H9 (cell line): ENCODE measurements at places on chromosomes 6 and 20. TPM values are rescaled to one million over a fixed set of nuclear protein-coding genes. Genes with fewer than 3 reads are reported as not detected.

GRCh38 chr6:158161566-158162254, 6.4 kb downstream of the SERAC1 start:
- 0 out of 2 replicates have a peak, but pooled peaks cover 2% of the 10 kb centered on the region for H3K4me1 ChIP-seq
- H3K4me3 ChIP-seq = peak overlapping the region; percentile 28
- H3K27ac ChIP-seq = no peak overlapping the region
- peak; percentile 71 for DNase-seq

DNA sequence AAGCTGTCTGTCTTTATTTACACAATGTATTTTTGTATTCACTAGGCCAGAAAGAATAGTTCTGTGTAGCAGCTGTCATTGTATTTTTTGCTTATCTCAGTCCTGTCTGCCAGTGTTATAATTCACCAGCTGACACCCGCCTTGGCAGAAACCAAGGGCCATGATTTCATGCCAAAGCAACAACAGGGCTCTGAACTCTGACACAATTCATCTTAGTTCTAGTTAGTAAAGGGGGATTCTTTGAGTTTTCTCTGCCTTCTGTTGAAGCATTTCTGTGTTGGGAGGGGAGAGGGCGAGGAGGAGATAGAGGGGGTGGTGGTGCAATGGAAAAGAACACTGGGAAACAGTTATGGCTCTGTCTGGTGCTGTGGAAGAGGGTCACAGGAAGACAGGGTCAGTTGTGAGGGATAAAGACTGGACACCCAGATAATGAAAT, 684.6 kb upstream of the MARCKS start:
- no peaks in the 10 kb centered on the region for H3K27me3 ChIP-seq
- H3K36me3 ChIP-seq = 0 out of 2 replicates have a peak, but pooled peaks cover 6% of the 10 kb centered on the region
- H3K27ac ChIP-seq = no peak overlapping the region
- H3K4me3 ChIP-seq = no peak overlapping the region; the same call in 2 of the 3 replicates
- DNase-seq = no peak

DNA sequence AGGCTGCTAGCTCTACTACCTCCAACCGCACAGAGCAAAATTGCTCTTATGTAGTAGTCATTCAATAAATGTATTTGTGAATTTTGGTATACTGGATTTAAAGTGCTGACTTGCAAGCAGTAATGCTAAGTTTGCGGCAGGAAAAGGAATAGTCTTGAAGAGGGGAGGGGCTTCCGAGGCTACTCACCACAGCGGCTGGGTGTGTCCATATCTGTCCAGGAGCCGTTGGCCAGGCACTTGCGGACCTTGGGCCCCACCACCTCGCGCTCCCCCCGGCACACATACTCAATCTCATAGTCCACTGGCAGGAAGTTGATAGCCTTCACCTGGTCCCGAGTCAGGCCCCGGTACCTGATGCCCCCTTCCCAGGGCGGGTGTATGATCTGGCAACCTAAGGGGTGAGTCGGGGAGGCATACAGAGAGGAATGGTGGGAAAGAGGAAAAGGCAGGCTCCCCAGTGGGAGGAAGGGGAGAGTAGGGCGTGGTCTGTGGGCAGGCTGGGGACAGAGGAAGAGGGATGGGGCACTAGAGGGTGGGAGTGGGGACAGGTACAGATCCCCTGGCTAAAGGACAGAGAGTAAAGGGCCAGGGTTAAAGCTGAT, 1.7 kb downstream of the GABBR1 start:
- peaks cover 25% of the 10 kb centered on the region for H3K36me3 ChIP-seq
- peaks cover 4% of the 10 kb centered on the region; the same call in 1 of the 2 replicates for H3K4me1 ChIP-seq
- DNase-seq = peak; percentile 57
- H3K4me3 ChIP-seq = peak overlapping the region; percentile 88
- H3K27ac ChIP-seq = no peak overlapping the region
- H3K27me3 ChIP-seq = no peaks in the 10 kb centered on the region

GRCh38 chr6:20631549-20631924, 97.3 kb downstream of the CDKAL1 start:
- no peak for DNase-seq
- no peak overlapping the region for H3K27ac ChIP-seq
- peaks cover 3% of the 10 kb centered on the region; the same call in 1 of the 2 replicates for H3K36me3 ChIP-seq
- no peak overlapping the region for H3K4me3 ChIP-seq
- H3K4me1 ChIP-seq = peaks cover 12% of the 10 kb centered on the region

DNA sequence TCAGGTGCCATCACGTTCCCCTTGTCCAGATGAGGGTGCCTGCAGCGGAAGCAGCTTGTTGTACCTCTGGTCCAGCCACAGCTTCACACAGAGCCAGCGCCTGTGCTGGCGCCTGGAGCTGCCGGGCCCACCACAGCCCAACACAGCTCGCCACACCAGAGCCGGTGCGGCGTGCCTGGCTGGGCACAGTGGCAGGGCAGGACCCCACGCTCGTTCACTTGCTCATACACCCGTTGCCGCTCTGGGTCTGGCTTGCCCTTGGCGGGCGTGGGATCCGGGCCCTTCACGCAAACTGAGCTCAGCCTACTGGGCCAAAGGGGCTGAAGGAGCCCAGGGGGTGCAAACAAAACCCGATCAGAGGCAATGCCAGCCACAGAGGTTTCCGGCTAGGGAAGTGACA, 492.5 kb upstream of the MANEA start:
- no peaks in the 10 kb centered on the region for H3K27me3 ChIP-seq
- no peak overlapping the region for H3K4me3 ChIP-seq
- H3K36me3 ChIP-seq = no peaks in the 10 kb centered on the region
- no peaks in the 10 kb centered on the region for H3K4me1 ChIP-seq
- no peak overlapping the region for H3K27ac ChIP-seq

DNA sequence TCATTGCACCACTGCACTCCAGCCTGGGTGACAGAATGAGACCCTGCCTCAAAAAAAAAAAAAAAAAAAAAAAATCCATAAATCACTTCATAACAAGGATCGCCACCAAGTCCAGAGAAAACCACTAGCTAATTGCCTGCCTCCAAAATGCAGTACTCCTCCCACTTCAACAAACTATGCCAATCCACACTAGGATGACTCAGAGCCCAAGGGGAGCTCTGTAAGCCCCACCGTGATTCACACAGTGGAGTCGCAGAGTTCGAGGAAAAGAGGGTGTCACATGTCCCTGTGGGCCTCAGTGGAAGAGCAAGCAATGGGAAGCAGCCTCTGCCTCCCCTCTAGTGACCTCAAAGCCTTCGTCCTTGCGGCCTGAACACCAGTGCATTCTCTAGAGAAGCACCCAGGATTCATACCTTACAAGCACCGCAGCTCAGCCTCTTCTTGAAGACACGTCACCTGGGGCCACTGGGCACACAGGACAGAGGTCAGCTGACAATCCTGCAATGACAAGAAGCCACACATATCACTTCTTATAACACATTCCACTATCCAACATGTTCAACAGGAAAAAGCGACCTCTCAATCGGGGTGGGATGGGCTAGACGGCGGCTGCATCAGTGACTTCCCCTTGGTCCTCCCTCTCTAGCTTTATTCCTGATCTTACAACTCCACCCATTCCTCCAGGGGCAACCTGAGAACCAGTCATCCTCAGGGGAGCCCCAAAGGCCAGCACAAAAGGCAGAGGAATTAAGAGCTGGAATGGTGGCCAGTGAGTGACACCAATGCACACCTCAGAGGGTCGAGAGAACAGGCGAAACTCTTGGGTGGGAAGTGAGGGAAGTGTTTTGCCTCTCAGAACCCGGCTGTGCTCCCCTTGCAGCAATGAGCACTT, 8.9 kb downstream of the SNHG17 start:
- no peaks in the 10 kb centered on the region for H3K4me1 ChIP-seq
- H3K4me3 ChIP-seq = no peak overlapping the region; the same call in 2 of the 3 replicates
- H3K27ac ChIP-seq = no peak overlapping the region
- peaks cover 97% of the 10 kb centered on the region for H3K36me3 ChIP-seq
- DNase-seq = no peak

GRCh38 chr6:25835442-25836283, 3.8 kb upstream of the SLC17A1 start:
- no peaks in the 10 kb centered on the region for H3K4me1 ChIP-seq
- no peak for DNase-seq
- H3K27ac ChIP-seq = no peak overlapping the region
- no peak overlapping the region for H3K4me3 ChIP-seq
- no peaks in the 10 kb centered on the region for H3K36me3 ChIP-seq

GRCh38 chr6:104597541-104598050, 262.1 kb downstream of the HACE1 start:
- H3K4me3 ChIP-seq = no peak overlapping the region
- no peaks in the 10 kb centered on the region for H3K27me3 ChIP-seq
- H3K36me3 ChIP-seq = no peaks in the 10 kb centered on the region

- H3K27ac ChIP-seq = no peak overlapping the region
- H3K4me1 ChIP-seq = no peaks in the 10 kb centered on the region
- H3K4me3 ChIP-seq = no peak overlapping the region
- H3K36me3 ChIP-seq = no peaks in the 10 kb centered on the region
- DNase-seq = no peak
- H3K27me3 ChIP-seq = no peaks in the 10 kb centered on the region
These were observed 7.2 kb upstream of the PIM1 start for GRCh38 chr6:37162740-37163139.

- no peak overlapping the region for H3K4me3 ChIP-seq
- no peaks in the 10 kb centered on the region for H3K36me3 ChIP-seq
- no peak for DNase-seq
- H3K4me1 ChIP-seq = no peaks in the 10 kb centered on the region
These were observed 208.6 kb downstream of the ERMARD start for GRCh38 chr6:169960003-169960344.

GRCh38 chr20:50724851-50725723, 6.3 kb upstream of the PARD6B start:
- no peak overlapping the region for H3K4me3 ChIP-seq
- H3K27ac ChIP-seq = no peak overlapping the region
- DNase-seq = peak; percentile 36
- no peaks in the 10 kb centered on the region for H3K36me3 ChIP-seq
- H3K27me3 ChIP-seq = no peaks in the 10 kb centered on the region
- peaks cover 2% of the 10 kb centered on the region for H3K4me1 ChIP-seq

DNA sequence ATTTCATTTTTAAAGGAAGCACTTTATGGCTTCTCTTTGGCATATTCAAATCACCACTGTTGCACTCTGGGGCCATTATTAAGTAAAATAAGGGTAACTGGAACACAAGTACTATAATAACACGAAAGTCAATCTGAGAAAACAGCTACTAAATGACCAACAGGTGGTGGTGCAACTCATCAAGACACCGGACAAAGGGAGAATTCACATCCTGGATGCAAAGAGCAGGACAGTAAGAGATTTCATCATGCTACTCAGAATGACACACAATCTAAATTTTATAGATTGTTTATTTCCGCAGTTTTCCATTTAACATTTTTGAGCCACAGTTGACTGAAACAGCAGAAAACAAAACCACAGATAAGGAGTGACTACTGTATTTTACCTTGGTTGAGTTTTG, 27.6 kb upstream of the LY86 start:
- no peaks in the 10 kb centered on the region for H3K4me1 ChIP-seq
- H3K27me3 ChIP-seq = no peaks in the 10 kb centered on the region
- no peak overlapping the region for H3K4me3 ChIP-seq
- DNase-seq = no peak

DNA sequence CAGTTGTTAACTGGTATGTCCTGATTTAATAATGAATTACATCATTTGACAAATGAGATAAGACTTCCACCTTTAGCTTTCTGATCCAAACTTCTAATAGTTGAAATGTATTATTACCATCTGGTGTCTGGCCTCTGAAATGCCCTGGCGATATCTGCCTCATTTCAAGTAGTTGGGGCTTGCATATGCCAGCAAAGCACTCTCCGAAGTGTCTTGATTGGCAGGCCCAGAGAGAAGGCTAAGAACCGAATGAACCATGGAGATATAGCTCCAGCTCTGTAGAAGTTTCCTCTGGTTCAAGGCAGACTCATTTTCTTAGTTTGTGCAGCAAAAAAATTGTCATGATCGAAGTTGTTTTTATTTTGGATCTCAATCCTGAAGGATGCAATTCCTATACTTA, 13.4 kb upstream of the HIVEP2 start:
- H3K4me3 ChIP-seq = no peak overlapping the region
- H3K27me3 ChIP-seq = no peaks in the 10 kb centered on the region
- no peak for DNase-seq
- no peaks in the 10 kb centered on the region for H3K4me1 ChIP-seq

GRCh38 chr20:48080583-48080982, 295.3 kb upstream of the SULF2 start:
- H3K4me1 ChIP-seq = no peaks in the 10 kb centered on the region
- H3K36me3 ChIP-seq = peaks cover 11% of the 10 kb centered on the region
- no peak overlapping the region for H3K27ac ChIP-seq
- DNase-seq = no peak

DNA sequence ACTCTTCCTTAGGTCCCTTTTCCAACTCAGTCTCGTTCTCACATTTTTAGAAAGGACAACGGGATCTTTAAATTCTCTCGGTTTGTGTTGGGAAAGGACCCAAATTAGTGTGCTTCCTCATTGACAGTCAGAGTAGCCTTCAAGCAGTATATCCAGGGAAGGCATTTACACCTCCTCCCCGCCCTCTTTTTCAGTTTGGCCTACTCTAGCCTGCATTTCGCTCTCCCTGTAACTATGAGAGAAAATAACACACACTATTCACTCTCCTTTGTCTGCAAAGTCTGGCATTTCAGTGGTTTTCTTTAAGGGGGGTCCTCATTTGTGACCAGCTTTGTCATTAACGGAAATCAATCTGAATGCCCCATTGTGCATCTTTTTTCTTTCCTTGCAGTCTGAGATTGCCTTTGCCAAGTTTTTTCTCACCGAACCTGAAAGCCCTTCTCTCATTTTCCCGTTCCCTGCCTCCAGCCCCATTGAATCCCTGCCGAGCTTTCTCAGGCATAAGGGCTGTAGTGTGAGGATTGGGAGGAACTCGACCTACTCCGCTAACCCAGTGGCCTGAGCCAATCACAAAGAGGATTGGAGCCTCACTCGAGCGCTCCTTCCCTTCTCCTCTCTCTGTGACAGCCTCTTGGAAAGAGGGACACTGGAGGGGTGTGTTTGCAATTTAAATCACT, 393 bp upstream of the FABP7 start:
- peak overlapping the region; percentile 71 for H3K4me3 ChIP-seq
- H3K27me3 ChIP-seq = no peaks in the 10 kb centered on the region
- H3K27ac ChIP-seq = no peak overlapping the region
- H3K36me3 ChIP-seq = no peaks in the 10 kb centered on the region

- no peak for DNase-seq
- no peak overlapping the region for H3K27ac ChIP-seq
These were observed 8.4 kb downstream of the ZNF341 start for GRCh38 chr20:33740189-33740588.

- DNase-seq = no peak
- H3K4me3 ChIP-seq = peak overlapping the region; percentile 91
- peaks cover 3% of the 10 kb centered on the region; the same call in 1 of the 2 replicates for H3K4me1 ChIP-seq
- peaks cover 80% of the 10 kb centered on the region for H3K36me3 ChIP-seq
- H3K27me3 ChIP-seq = no peaks in the 10 kb centered on the region
These were observed 2.5 kb downstream of the RPL10A start for GRCh38 chr6:35470663-35471120.

GRCh38 chr6:10205892-10206291, 209.0 kb downstream of the TFAP2A start:
- no peak overlapping the region for H3K27ac ChIP-seq
- H3K27me3 ChIP-seq = no peaks in the 10 kb centered on the region
- DNase-seq = no peak
- H3K36me3 ChIP-seq = no peaks in the 10 kb centered on the region

- H3K4me1 ChIP-seq = peaks cover 4% of the 10 kb centered on the region; the same call in 1 of the 2 replicates
- H3K27ac ChIP-seq = no peak overlapping the region
- no peak for DNase-seq
- H3K4me3 ChIP-seq = no peak overlapping the region
- H3K27me3 ChIP-seq = no peaks in the 10 kb centered on the region
- no peaks in the 10 kb centered on the region for H3K36me3 ChIP-seq
These were observed 24.4 kb downstream of the HCRTR2 start for GRCh38 chr6:55198715-55199114.

Gene MYBL2
- 159 and 165 TPM in 2 replicates for total RNA-seq

Gene TPD52L1
- 6.6 and 6.9 TPM in 2 replicates for total RNA-seq

Gene EBF4
- 3.9 and 4.3 TPM in 2 replicates for total RNA-seq

Gene GNAS-AS1
- total RNA-seq = 8.6 and 11.3 TPM in 2 replicates

Gene POPDC3
- 5.7 and 6.0 TPM in 2 replicates for total RNA-seq

Gene ATRN
- total RNA-seq = 22.4 and 23.1 TPM in 2 replicates

Gene B3GALT4
- 3.2 and 3.4 TPM in 2 replicates for total RNA-seq

Gene TFAP2A
- total RNA-seq = 1.6 and 2.6 TPM in 2 replicates

Gene BEND6
- total RNA-seq = 1.4 and 2.3 TPM in 2 replicates

Gene MYLK4
- 0.28 and 0.44 TPM in 2 replicates for total RNA-seq

Gene UST
- total RNA-seq = 13.2 and 14.4 TPM in 2 replicates

Gene CCDC170
- total RNA-seq = 0.07 and 0.26 TPM in 2 replicates
